ENCODE measurements at places on chromosomes 3 and 15.
A peak's percentile ranks its signal among the peaks of the same experiment; 100 is the strongest.

- no peak for DNase-seq
Measured at GRCh38 chr3:8575364-8576104, 69.1 kb downstream of the SSUH2 start.

DNA sequence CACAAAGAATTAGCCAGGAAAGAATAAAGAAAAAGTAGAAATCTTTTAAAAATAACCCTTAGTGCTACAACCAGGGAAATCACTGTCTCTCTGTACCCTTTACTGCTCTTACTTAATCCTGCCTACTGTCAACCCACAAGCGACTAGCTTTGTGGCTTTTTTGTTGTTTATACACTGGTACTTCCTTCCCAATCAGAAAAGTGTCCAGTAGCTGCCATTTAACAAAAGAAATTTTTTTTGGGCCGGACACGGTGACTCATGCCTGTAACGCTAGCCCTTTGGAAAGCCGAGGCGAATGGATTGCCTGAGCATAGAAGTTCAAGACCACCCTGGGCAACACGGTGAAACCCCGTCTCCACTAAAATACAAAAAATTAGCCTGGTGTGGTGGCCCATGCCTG lies 13.8 kb upstream of the FAM219B start:
- DNase-seq: no peak

- no peak for DNase-seq
Measured at GRCh38 chr15:27422997-27423396, 452.0 kb downstream of the GABRG3 start.

GRCh38 chr3:184470551-184470950 lies 90.7 kb downstream of the CHRD start:
- DNase-seq: no peak

GRCh38 chr3:66662894-66663293 lies 162.1 kb upstream of the LRIG1 start:
- DNase-seq: no peak

DNA sequence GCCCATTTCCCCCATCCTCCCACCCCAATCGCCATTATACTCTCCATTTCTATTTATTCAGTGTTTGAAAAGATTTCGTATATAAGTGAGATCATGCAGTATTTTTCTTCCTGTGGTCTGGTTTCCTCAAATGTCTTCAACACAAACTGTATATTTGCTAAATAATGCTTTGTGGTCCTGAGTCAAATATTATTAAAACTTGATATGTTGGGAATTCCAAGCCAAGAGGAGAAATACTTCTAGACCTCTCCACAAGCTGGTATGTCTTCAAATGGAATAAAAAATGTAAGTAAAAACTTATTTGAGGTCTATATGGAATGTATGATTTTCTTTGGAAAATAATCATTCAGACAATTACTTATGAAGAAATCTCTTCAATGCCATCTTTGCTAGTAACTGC lies 122.5 kb upstream of the TSC22D2 start:
- no peak for DNase-seq

GRCh38 chr3:124633524-124633923 lies 96.7 kb upstream of the UMPS start:
- DNase-seq: no peak

GRCh38 chr3:183584246-183584913 lies 28.9 kb upstream of the KLHL6 start:
- DNase-seq: no peak

DNA sequence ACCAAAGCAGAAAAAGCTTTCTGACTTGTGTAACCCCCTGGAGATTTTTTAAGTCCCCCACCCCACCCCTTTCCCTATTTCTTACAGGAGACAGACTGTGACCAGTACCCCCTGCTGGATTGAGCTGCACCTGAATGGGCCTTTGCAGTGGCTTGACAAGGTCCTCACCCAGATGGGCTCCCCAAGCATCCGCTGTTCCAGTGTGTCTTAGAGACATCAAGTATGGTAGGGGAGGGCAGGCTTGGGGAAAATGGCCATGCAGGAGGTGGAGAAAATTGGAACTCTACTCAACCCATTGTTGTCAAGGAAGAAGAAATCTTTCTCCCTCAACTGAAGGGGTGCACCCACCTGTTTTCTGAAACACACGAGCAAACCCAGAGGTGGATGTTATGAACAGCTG lies 64.1 kb downstream of the AAGAB start:
- no peak for DNase-seq

- DNase-seq: no peak
Measured at GRCh38 chr15:52493968-52494367, 34.7 kb downstream of the MYO5A start.

DNA sequence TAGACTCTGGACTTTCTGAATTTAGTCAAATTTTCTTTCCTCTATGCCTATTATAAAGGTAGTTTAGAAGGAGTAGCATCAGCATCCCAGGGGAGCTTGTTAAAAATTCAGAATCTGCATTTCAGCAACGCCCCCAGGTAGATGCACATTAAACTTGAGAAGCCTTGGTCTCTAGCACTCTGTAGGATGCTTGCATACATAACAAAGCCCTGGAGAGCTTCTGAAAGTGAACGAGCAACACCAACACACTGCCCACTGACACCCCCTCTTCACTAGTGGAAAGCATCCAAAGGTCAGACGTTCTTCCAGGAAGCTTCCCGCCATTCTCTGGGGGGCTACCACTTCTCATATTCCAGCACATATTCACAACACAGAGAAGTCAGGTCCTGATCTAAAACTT lies 6.5 kb downstream of the PRICKLE2 start:
- DNase-seq: no peak

GRCh38 chr15:41521614-41522013 lies 8.0 kb upstream of the LTK start:
- DNase-seq: no peak

- no peak for DNase-seq
Measured at GRCh38 chr15:65761210-65761926, 30.7 kb downstream of the DENND4A start.

- DNase-seq: no peak
Measured at GRCh38 chr15:46768287-46768686, 949.0 kb upstream of the SEMA6D start.

DNA sequence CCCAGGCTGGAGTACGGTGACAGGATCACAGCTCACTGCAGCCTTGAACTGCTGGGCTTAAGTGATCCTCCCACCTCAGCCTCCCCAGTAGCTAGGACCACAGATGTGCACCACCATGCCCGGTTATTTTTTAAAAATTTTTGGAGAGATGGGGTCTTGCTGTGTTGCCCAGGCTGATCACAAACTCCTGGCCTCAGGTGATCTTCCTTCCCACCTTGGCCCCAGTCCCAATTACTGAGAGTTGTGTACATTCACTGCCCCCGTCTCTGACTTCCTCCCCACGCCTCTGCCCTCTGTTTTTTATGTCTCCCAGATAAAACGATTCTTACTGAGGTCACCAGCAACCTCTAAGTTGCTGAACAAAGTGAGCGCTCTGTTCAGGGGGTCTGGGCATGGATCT lies 87.7 kb downstream of the LINGO1 start:
- no peak for DNase-seq

- DNase-seq: no peak
Measured at GRCh38 chr3:31634476-31634875, 101.8 kb downstream of the STT3B start.

GRCh38 chr15:62500325-62500724 lies 335.2 kb upstream of the C2CD4B start:
- no peak for DNase-seq

- no peak for DNase-seq
Measured at GRCh38 chr15:72092006-72092405, 25.9 kb downstream of the MYO9A start.

GRCh38 chr3:160196511-160197104 lies 28.6 kb upstream of the C3orf80 start:
- DNase-seq: no peak

DNA sequence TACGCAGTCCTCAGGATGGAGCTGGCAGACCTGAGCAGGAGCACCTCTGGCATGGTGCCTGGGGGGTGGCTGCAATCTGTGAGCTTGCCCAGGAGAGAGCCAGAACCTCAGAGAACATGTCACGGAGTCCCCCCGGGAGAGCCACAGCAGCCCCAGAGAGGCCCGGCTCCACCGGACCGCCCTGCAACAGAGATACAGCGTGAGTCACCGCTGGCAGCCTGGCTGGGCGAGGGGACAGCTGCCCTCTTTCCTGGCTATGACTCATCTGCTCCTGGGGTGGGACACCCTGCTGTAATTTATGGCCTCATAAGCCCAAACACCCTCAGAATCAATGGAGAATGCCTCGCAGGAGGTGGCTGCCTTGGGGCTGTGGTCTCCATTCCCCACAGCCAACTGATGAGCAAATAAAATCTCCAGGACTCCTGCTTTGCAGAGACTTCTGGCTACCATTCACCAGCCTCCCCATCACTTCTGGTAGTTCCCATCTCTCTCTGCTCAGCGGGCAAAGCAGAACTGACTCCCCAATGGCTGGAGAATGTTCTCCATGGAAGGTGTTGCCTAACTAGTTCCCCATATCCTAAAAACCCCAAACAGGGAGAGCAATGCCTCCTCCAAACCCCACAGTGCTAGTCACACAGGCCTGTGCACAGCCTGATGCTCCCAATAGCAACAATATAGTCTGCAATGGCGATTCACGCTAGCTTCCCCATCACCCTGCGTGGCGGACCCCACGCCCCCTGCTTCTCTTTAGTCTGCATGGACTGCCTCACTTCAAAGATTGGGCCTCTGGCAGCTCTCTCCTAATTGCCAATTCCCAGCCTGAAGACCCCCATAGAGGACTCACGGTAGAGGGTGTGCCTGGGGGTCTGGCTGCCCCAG lies 21.6 kb downstream of the ACSBG1 start:
- no peak for DNase-seq

DNA sequence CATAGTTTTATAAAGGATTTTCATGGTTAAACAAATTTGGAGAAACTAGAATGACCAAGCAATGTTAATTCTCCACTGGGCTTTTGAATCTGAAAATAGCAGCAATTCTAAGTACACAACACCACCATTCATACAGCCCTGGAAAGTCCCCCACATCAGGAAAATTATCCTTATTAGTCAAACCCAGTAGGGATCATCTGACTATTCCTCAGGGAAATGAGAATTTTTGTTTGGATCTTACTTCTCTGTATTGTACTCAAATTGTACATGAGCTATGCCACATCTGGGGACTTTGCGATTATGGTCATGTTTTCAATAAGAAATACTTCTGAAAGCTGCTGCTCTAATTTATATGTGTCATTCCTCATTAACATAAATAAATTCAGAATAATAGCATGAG lies 46.0 kb downstream of the RARB start:
- DNase-seq: no peak

DNA sequence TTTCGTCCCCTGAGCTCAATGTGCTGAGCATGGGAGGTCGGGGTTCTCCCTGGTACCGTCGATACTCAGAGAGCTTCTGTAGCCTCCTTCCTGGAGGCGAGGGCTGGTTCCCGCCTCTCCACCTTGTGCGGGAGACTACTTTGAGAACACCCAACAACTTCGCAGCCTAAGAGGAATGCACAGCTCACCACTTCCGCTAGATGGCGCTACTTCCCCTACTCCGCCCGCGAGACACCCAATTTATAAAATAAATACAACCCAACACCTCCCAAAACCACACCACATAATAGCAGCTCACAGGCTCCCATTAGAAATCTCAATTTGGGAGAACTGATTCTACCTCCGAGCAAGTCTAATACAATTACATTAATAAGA lies 1.2 kb downstream of the RGMA start:
- DNase-seq: peak; percentile 81

DNA sequence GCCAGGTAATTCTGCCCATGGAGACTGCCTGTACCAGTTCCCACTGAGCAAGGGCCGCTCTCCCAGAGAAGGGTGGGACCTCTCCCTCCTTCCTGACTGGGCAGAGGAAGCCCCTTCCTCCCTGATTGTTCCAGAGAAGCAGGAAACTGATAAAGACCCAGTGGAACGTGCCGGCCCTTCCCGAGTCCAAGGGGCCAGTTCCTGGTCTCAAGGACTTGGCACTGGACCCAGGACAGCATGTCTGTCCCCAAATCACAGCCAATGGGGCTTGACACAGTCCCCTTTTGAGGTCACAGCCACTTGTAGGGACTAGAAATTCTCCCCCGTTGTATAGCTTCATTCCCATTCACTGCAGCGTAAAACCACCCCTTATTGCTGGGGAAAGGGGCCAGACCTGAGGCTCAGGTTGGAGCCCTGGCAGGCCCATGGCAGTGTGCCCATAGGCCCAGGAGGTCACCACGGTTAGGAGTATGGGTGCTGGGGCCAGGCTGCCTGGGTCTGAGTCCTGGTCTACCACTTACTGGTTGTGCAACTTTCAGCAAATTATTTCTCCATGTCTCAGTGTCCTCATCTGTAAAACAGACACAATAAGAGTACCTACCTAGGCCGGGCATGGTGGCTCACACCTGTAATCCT lies 18.1 kb downstream of the CSRNP1 start:
- no peak for DNase-seq

DNA sequence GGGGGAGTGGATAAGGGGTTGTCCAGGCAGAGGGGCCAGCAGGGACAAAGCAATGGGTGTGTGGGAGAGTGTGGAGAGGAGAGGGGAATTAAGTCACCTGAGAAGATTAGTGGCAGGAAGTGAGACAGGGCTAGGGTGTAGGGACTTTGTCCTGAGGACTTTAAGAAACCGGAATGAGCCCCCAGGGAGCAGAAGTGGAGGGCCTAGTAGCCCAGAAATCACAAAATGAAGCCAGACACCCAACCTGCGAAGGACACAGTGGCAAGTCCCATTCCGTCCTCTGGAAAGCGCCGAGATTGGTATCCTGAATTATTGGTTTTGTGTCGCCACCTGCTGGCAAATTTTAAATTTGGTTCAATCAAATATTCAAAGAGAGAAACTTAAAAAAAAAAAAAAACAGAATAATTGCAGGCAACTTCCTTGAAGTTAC lies 78.0 kb upstream of the SLC25A36 start:
- peak; percentile 59 for DNase-seq

Measured in activated naive CD4-positive, alpha-beta T cell treated with anti-CD3 and anti-CD28 coated beads, Interleukin-2, amount 10 ng/mL, durations not matched to agents 7 days and 5 days (primary cell).